Activated T-helper 1 cell treated with Interleukin-2 at 50 U/mL for 16 hours (primary cell): ENCODE measurements at places on chromosomes 3 and 15.

GRCh38 chr3:66983101-66983500 is 15.0 kb upstream of the KBTBD8 start:
- no peak for DNase-seq

- DNase-seq = no peak
Measured at GRCh38 chr3:114481113-114481512, 187.3 kb downstream of the TIGIT start.

- DNase-seq = no peak
Measured at GRCh38 chr3:45618081-45618509, 23.5 kb downstream of the LIMD1 start.

- DNase-seq = no peak
Measured at GRCh38 chr3:11995120-11995519, 9.1 kb upstream of the SYN2 start.

DNA sequence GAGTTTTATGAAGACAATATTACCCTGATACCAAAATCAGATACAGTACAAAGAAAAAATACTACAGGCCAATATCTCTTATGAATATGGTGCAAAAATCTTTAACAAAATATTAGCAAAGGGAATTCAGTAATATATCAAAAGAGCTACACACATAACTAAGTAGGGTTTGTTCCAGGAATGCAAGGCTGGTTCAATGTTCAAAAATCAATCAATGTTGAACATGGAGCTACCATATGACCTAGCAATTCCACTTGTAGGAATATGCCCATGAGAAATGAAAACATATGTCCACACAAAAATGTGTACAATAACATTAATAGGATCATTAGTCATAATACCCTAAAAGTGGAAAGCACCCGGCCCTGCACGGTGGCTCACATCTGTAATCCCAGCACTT is 7.8 kb downstream of the OCA2 start:
- DNase-seq = no peak
